ENCODE measurements at places on chromosomes 6 and 20.
A peak's percentile ranks its signal among the peaks of the same experiment; 100 is the strongest.

DNA sequence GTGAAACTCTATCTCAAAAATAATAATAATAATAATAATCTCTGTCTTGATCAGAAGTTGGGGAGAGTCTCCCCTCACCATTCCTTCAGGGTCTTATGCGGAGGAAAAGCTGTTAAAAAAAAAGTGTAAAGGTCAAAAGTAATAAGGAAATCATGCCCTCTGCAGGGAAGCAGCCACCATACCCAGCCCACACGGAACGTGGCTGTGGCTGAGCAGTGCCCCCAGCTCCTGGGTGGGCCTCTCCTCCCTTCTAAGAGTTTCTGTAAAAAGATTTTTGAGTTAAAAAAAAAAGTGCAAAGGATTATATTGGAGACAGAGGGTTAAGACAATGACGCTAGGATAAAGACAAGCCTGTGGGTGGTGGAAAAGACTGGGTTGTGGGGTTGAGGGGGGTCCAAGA, 29.3 kb upstream of the ITCH start:
- DNase-seq, result no peak

DNA sequence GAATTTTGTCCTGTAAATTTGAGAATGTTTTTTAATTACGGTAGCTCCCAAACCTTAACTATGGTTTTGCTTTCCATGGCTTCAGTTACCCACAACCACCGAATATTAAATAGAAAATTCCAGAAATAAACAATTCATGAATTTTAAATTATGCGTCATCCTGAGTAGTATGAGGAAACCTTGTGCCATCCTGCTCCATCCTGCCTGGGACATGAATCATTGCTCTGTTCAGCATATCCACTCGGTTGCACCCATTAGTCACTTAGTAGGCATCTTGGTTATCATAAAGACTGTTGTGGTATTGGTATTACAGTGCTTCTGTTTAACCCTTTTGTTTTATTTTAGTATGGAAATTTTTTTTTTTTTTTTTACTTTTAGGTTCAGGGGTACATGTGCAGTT, 39.7 kb downstream of the KCNS1 start:
- peak; percentile 88 for DNase-seq

- no peak for DNase-seq
These were observed 162.0 kb upstream of the RNF217 start for GRCh38 chr6:124800222-124800621.

- DNase-seq, result no peak
These were observed 46.7 kb downstream of the SNX9 start for GRCh38 chr6:157869673-157870302.

- no peak for DNase-seq
These were observed 80.4 kb upstream of the ZNF184 start for GRCh38 chr6:27553123-27553904.

DNA sequence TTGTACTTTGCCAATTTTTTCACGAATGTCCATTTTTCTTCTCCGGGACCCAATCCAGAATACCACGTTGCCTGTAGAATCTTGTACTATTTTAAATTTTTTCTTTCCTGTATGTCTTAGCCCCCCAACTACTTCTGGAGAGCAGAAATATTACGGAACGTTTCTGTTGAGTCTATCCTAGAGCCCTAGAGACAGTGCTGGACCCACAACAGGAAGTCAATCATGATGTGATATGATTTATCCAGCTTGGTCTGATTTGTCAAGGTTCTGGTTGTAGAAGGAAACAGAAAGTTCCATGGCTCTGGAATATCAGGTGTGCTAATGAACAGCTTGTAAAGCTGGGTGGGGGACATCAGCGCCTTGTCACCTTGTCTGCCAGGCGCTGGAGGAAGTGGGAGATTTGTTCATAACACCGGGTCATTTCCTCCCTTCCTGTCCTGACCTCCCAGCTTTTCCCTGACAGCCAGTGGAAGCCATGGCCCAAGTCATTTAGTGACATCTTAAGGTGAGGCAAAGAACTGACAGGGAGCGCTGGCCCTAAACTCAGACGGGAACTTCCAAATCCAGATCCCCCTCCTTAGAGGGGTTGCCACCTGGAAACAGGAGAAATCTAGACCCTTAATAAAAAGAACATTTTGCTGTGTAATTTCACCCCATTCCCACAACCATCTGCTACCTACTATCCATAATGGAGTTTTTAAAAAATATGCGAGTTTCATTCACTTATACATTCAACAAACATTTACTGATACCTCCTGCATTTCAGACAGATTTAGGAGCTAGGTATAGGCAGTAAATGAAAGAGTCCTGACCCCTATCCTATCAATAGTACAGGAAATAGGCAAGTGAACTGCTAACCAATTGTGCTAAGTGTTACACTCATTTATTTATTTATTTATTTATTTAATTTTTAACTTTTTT, 130.5 kb downstream of the ZFP64 start:
- DNase-seq, result no peak

DNA sequence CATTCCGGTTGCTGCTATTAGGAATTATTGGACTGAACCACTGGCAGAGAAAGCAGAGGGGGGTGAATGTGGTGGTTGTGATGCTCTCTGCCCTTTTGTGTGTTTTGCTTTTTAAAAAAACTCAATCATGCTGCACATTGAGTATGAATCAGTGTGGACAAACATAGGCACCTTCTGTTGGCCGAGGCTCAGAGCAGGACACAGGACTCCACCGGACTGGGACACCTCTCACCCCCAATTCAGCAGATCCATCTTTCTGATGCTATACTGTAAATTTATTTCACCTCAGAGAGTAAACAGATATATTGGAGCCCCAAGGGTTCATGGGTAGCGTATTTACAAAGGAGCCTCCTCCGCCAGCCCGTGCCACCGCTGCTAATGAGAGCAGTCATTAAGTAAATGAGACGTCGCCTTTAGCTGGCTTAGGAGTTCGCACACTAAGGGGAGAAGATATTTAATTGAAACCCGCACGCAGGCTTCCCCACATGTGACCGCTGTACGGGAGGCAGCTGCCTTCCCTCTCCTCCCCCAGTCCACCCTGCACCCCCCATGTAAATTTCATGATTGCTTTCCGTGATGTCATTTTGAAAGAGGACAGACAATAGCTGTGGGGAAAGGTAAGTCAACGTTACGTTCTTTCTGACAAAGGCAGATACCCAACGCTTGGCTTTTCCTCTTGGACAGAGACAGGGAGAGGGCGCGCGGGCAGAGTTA, at the start of gene MYT1:
Gene MYT1, plus strand, starts transcription at position 330 of the 714 bp plus-strand sequence. CDS start 34,410 bp downstream, outside the sequence.
- DNase-seq, result no peak

DNA sequence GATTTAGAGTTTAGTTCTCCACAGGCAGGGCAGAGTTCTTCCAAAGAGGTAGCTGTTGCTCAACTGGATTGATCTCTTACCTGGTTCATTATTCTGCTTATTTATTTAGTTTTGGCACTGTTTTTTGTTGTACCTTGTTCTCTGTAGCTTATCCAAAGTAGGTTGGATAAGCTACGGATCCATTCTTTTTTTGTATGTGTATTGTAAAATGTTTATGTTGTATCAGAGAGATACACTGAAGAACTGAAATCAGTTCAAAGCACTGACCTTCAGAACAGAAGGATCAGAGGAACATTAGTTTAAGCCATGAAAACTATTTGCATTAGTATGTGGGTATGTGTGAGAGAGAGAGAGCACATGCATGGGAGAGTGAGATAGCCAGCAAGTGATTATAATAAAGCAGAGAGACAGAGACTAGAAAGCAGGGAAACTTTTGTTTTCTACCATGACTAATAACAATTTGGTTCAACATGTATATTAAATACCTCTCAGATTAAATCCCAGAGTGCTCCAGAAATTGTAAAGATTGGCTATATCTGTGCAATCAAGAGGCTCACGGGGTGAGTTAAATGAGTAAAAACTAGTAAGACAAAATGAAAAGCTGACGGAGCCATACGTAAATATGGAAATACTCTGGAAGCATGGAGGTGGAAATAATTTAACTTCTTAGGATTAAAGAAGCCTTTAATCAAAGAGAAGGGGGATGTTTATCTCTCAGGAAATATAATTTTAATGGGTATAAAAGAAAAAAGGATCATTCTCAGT, 40.2 kb downstream of the ITCH start:
- DNase-seq, result no peak

- peak; percentile 71 for DNase-seq
These were observed 60.1 kb upstream of the LRRC1 start for GRCh38 chr6:53734473-53735299.

- no peak for DNase-seq
These were observed 155.1 kb downstream of the SASH1 start for GRCh38 chr6:148497717-148498116.
